ENCODE measurements at places on chromosomes 12 and 14.

GRCh38 chr14:80523518-80524117 lies 312.3 kb upstream of the DIO2 start:
- DNase-seq: no peak

DNA sequence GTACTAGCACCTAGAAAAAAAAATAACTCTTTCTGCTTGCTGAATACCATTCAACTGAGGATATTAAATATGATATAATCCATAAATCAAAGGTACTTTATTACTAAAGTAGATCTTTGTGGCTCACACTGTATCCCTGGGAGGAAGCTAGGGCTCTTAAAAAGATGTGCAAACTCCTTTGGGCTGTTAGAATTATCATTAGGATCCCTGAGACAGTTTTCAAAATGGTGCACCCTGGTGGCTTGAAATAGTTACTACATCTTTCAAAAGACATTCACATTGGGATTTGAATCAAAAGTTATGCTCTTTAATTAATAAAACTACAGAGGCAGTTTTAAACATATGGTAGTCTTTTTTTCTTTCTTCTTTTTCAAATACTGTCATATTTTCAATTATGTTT lies 228.5 kb upstream of the G2E3 start:
- no peak for DNase-seq

- peak; percentile 51 for DNase-seq
Measured at GRCh38 chr12:131217024-131217586, 263.4 kb downstream of the ADGRD1 start.

GRCh38 chr12:86264451-86265328 lies 8.5 kb upstream of the MGAT4C start:
- no peak for DNase-seq

- no peak for DNase-seq
Measured at GRCh38 chr14:42174357-42174756, 567.7 kb downstream of the LRFN5 start.
